ENCODE measurements at places on chromosomes 7 and 10.

- DNase-seq, result no peak
Measured at GRCh38 chr10:84076047-84076388, 63.3 kb upstream of the GHITM start.

GRCh38 chr7:28890137-28890536 lies 68.0 kb downstream of the TRIL start:
- peak; percentile 81 for DNase-seq

- peak; percentile 19 for DNase-seq
Measured at GRCh38 chr7:8146788-8147413, 115.1 kb downstream of the ICA1 start.

DNA sequence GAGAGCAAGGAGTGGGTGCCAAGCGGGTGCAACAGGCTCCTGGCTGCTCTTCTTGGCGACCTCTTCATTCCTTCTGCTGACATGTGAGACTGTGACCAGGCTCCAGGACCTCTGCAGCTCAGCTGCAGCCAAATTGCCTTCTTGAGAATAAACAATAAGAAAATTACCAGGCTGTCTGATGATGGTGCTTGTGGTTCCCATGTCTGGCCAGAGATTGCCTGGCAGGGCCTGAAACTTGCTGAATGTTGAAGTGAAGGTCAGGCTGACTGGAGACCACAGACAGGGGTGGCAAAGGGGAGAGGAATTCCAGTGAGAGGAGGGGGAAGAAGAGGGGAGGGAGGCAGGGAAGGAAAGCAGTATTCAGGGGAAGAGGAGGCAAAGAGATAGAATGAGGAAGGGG lies 497.4 kb upstream of the PODXL start:
- DNase-seq, result no peak

DNA sequence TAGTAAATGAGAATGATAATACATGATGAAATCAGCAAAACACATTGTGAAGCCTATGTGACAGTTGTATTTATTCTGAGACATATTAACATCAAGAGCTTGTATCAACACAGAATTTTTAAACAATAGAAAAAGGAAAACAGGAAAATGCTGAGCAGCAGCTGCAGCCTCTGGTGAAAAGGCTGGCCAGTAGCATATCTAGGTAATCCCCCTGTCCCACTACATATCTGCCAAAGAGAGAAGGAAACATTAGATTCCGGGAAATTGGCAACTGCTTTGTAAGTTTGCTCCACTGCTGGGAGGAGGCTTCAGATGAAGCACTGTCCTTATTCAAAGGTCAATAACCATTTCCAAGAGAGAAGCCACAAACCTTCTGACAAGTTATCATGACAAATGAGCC lies 89.4 kb downstream of the RALA start:
- no peak for DNase-seq

DNA sequence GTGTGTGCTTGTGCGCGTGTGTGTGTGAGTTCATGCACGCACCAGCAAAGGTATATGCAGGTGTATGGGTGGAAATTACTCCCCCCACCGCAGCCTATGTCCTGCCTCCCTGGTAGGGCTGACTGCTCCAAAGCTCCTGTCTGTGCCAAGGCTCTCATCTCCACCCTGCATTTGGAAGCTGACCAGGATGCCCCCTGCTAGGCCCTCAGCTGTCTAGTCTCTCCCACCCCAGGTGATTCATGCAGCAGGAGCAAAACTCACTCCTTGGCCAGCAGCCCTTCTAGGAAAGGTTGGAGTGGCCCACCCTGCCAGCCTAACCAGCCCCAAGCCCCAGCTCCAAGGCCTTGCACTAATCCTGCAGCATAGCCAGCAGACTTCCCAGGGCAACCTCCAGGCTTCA lies 148.4 kb downstream of the GRID1 start:
- no peak for DNase-seq

DNA sequence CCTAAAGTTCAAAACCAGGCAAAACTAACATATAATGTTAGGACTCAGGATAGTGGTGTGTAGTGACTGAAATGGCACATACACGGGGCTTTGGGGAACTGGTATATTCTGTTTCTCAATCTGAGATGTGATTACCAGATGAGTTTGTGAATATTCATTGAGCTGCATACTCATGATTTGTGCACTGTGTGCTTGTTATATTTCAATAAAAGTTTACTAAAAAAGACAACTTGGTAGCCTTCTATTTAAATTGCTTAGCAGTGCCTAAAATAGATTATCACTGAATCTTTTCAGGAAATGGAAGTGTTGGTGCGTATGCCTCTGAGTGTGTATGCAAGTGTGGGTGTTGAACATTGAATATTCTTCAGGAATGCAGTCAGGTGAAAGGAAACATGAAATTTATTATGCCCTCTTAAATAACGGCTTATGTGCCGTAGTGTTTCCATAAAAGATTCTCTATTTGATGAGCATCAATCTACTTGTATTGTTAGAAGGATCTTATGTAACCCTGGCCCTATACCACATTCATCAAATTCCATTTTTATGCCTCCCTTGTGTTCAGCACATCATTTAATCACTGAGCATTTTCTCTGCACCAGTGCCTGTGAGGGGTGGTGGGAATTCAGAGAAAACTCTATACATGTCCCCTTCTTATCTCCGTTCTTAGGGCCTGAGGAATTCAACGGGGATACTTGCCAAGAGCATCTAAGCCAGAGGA lies 82.6 kb upstream of the AUTS2 start:
- no peak for DNase-seq

Data from WTC11 (cell line).